ENCODE measurements at places on chromosomes 2 and 18. TPM values are rescaled to one million over a fixed set of nuclear protein-coding genes. Genes with fewer than 3 reads are reported as not detected.
A peak's percentile ranks its signal among the peaks of the same experiment; 100 is the strongest.

SIX3 gene
- not detected for total RNA-seq

DNA sequence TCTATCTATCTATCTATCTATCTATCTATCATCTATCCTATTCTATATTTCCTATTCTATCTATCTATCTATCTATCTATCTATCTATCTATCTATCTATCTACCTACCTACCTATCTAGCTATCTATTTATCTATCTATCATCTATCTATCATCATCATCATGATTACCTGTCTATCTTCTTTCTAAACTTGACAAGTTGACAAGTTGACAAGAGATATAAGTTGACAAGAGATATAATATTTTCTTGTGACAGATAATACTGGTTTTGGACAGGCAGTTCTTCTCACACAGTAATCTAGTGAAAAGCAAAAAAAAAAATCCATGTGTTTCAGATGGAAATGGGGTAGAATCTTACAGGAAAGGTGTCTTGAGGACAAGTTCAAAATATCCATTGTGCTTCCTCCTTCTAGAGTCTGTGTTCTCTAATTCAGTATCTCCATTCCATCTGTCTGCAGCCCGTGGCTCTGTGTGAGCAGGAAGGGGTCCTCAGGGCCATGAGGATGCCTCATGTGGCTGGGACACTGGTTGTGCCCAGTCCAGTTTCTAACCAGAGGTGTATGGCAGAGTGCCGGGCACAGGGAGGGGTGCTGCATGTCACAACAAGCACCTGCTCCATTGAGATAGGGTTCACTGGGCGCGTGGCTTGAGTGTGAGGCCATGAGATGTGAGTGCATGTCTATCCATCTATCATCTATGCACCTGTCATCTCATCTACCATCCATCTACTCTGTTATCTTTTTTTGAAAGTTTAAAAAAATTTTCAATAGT lies 212.4 kb upstream of the PXDN start:
- H3K36me3 ChIP-seq: no peaks in the 10 kb centered on the region
- H3K4me1 ChIP-seq: no peaks in the 10 kb centered on the region
- DNase-seq: no peak
- H3K4me3 ChIP-seq: no peak overlapping the region
- H3K27ac ChIP-seq: no peak overlapping the region
- H3K27me3 ChIP-seq: peaks cover 14% of the 10 kb centered on the region

IL18R1 gene
- 135 TPM for total RNA-seq

HOXD8 gene
- not detected for total RNA-seq

DNA sequence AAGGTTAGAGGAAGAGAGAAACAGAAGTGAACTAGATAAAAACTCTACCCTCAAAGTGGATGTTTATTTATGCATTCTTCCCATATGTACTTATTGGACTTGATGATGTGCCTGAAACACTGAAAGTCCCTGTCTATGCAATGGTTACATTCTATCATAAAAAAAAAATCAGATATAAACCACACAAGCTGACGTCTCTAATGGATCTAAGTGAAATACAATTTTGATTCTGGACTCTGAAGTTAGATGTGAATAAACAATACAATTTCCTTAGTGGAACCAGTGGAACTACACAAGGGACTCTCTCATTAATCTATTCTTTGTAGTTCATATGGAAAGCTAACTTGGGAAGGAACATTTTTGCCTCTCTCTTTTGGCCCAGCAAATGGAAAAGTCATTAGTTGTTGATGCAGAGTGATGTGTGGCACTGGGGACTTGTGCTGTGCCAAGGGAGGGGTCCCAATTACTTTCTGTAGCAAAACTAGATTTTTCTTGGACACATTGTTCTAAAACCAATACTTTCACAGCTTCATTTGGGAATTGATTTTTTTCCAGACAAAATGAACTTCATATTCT lies 376.8 kb downstream of the TRIB2 start:
- peaks cover 44% of the 10 kb centered on the region for H3K27me3 ChIP-seq
- DNase-seq: no peak
- H3K27ac ChIP-seq: no peak overlapping the region
- H3K36me3 ChIP-seq: no peaks in the 10 kb centered on the region
- no peak overlapping the region for H3K4me3 ChIP-seq

CHMP3 gene
- 41.9 TPM for total RNA-seq

CLASP1 gene
- 121 TPM for total RNA-seq

DNA sequence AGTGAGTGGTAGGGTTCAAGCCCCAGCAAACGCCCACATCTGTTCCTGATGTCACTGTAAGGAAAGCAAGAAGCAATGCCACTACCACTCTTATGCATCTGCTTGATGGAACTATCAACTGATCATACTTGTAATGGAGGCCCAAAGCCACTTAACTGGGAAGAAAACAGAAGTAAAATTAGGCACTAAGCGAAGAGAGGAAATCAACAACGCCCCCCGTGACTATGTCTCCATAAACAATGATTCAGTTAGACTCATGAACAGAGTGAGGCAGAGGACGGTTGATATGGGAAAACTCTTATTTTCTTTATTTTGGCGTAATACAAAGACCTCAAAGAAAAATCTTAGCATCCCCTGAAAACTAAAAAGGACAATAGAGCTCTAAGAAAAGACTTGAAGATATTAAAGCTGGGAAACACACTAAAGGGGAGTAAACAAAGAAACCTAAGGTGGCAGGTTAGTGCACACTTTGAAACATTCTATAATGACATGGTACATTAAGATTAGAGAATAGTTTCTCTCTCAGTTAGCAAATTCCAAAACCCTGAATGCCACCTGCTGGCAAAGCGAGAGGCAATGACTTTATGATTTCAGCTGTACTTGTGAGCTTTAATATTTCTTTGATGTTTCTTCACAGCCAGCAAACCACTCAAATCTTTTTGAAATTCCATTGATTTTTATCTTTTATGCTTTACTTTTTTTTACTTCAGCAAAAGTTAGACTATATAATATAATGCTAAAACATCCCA lies 86.5 kb downstream of the LRP2 start:
- peaks cover 25% of the 10 kb centered on the region for H3K27me3 ChIP-seq
- no peaks in the 10 kb centered on the region for H3K4me1 ChIP-seq
- no peak for DNase-seq
- H3K4me3 ChIP-seq: no peak overlapping the region
- no peaks in the 10 kb centered on the region for H3K36me3 ChIP-seq

DNA sequence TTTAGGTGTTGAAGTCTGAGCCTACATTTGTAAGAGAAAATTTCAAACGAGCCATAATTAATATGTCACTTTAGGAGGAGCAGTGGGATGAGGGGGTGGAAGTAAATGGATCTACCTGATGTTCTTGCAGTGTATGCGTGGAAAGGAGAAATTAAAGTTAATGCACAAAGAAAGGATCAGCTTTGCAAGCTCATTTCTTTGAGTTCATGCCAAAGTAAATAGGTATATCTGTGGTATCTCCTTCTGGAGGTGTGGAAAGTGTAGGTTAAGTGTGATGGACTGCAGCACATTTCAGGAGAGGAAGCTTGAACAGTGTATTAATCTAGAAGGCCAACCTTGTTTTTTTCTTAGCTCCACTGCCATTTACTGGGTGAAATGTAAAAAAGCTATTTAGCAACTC lies 307.5 kb upstream of the ZEB2 start:
- no peaks in the 10 kb centered on the region for H3K27me3 ChIP-seq
- no peaks in the 10 kb centered on the region for H3K36me3 ChIP-seq
- no peak for DNase-seq
- H3K4me1 ChIP-seq: no peaks in the 10 kb centered on the region

DNA sequence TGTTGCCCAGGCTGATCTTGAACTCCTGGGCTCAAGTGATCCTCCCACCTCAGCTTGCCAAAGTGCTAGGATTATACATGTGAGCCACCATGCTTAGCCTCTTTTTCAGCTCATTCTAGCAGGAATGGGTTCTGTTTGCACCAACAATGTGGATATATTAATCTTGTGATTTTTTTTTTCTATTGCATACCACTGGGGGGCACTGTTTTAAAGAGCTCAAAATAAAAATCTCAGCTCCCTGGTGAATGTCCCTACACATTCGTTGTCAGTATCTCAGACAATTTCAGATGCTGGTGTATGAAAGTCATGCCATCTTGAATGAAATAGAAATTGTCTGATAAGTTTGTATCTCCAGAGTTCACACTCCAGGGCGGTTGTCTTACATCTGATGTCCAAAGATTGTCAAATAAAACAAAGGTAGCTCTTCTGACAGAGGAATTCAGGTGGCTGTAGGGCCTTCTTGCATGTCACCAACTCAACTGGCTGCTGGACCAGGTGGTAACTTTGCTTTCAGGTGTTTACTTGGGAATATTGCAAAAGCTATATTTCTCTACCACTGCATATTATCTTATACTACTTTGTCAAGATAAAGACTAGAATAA lies 3.1 kb upstream of the MATN3 start:
- H3K27me3 ChIP-seq: peaks cover 27% of the 10 kb centered on the region
- H3K4me3 ChIP-seq: no peak overlapping the region
- no peak for DNase-seq
- no peaks in the 10 kb centered on the region for H3K4me1 ChIP-seq
- H3K36me3 ChIP-seq: peaks cover 4% of the 10 kb centered on the region

KYNU gene
- total RNA-seq: not detected

ACAA2 gene
- 125 TPM for total RNA-seq

DNA sequence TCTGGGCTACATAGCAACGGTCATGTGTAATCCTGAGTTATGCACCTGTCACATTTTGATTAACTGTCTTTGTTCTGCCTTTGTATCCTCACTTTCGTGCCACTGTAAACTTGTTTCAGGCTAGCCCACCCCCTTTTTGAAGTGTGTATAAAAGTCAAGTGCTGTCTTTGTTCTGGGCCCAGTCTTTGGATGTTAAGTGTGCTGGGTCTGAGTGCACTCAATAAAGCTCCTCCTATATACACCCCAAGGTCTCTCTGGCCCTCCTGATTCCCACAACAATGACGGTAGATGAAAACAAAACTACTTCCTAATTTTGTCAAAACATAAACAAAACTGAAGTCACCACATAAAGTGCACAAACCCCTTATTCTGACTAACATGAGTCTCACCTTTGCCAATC lies 633.4 kb downstream of the DSC3 start:
- no peaks in the 10 kb centered on the region for H3K27me3 ChIP-seq
- H3K4me1 ChIP-seq: no peaks in the 10 kb centered on the region
- DNase-seq: no peak
- no peaks in the 10 kb centered on the region for H3K36me3 ChIP-seq

GRCh38 chr2:10188729-10189305 lies 66.3 kb downstream of the RRM2 start:
- H3K36me3 ChIP-seq: peaks cover 8% of the 10 kb centered on the region
- H3K27me3 ChIP-seq: no peaks in the 10 kb centered on the region
- no peak overlapping the region for H3K27ac ChIP-seq
- DNase-seq: no peak
- no peak overlapping the region for H3K4me3 ChIP-seq
- H3K4me1 ChIP-seq: peaks cover 12% of the 10 kb centered on the region

DNA sequence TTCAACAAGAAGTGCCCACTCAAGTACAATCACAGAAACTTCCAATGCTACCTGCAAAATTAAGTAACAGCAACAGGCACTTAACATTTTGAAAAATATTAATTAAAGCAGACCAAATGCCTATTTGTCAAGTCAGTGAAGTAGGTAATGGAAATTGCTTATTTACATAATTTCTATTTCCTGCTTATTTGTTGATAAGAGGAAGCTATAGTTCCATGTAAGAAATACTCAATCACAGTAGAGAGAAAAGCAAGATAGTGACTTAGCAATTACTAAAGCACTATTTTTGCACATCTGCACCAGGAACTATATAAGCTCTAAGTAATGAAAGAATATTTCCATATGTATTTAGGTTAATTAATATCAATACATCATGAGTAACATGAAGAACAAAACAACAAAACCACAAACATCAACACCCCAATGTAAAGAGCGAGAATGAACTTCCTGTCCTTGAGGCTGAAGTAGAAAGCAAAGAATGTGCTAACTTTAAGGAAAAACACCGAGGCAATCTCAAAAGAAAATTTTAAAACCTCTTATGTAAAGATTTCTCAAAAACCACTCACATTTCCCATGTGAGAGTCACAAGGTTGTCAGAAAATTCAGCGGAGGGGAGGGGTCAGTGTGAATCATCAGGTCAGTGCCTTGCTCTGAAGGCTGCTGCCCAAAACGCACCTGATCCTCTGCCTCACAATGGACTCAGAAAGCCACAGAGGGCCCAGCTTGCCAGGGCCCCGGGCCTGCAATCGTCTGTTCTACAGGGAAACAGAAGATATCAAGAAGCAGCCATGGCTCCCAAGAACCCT lies 12.5 kb downstream of the NPC1 start:
- H3K27me3 ChIP-seq: no peaks in the 10 kb centered on the region
- H3K4me1 ChIP-seq: peaks cover 61% of the 10 kb centered on the region
- DNase-seq: peak; percentile 82
- H3K36me3 ChIP-seq: peaks cover 14% of the 10 kb centered on the region

DNA sequence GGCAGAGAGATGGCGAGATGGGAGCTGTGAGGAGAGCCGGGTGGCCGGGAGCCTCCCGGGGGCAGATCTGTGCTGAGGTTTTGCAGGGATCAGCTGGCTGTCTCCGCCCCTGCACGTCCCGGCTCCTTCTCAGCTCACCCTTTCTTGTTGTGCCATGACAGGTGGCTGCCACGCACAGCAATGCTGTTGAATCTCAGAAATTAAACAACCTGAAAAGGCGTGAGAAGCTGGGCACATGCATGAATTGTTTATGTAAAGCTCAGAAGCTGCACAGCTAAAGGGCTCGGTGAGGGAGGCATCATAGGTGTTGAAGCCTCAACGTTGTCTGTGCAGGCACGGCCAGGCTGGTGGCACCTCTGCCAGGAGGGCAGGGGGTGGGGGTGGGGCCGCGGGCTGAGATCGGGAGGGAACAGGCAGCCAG lies 858 bp upstream of the RTP5 start:
- H3K4me3 ChIP-seq: peak overlapping the region; percentile 65
- peaks cover 23% of the 10 kb centered on the region for H3K36me3 ChIP-seq
- H3K27ac ChIP-seq: no peak overlapping the region
- H3K4me1 ChIP-seq: peaks cover 49% of the 10 kb centered on the region

DNA sequence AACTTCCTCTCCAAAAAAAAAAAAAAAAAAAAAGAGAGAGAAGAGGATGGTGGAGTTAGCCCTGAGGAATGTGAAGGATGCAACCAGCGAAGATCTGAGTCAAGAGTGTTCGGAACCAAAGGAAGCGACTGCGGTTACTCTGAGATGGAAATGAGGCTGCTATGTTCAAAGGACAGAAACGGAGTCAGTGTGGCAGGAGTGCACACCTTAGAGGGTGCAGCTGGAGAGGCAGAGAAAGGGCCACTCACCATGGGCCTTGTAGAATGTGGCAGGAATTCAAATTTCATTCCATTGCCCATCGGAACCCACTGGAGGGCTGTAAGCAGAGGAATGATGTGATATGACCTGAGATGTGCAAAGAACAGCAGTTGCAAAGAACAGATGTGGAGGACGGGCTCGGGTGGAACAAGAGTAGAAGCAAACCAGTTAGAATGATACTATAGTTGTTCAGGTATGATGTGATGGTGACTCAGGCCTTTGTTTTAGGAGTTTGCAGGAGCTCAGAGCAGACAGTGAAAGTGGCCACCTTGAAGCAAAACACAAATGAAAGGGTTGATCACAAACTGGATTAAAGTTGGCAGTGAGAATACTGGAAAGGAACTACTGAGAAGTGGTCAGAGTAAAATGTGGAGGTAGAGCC lies 22.6 kb downstream of the ITGA6 start:
- H3K27ac ChIP-seq: peak overlapping the region; percentile 7
- H3K4me3 ChIP-seq: no peak overlapping the region
- no peaks in the 10 kb centered on the region for H3K27me3 ChIP-seq
- no peak for DNase-seq

GRCh38 chr2:18425210-18425703 lies 135.2 kb downstream of the RDH14 start:
- DNase-seq: no peak
- H3K4me3 ChIP-seq: no peak overlapping the region
- no peaks in the 10 kb centered on the region for H3K4me1 ChIP-seq
- H3K36me3 ChIP-seq: no peaks in the 10 kb centered on the region

Data from natural killer cell treated with Interleukin-12 subunit alpha and Interleukin-12 subunit beta and Interleukin-15 and Interleukin-18, amount 100 ng/mL, for 72 hours (primary cell).